Tongue (tissue), 3 donors: ENCODE measurements at places on chromosomes 2 and 18.

GRCh38 chr2:12547566-12548170 is 169.1 kb upstream of the TRIB2 start:
- DNase-seq, result no peak

GRCh38 chr2:27086090-27086723 is 365 bp upstream of the KHK start:
- peak; percentile 98 for DNase-seq

GRCh38 chr2:201999279-201999678 is 34.4 kb upstream of the FZD7 start:
- peak; percentile 86 for DNase-seq

DNA sequence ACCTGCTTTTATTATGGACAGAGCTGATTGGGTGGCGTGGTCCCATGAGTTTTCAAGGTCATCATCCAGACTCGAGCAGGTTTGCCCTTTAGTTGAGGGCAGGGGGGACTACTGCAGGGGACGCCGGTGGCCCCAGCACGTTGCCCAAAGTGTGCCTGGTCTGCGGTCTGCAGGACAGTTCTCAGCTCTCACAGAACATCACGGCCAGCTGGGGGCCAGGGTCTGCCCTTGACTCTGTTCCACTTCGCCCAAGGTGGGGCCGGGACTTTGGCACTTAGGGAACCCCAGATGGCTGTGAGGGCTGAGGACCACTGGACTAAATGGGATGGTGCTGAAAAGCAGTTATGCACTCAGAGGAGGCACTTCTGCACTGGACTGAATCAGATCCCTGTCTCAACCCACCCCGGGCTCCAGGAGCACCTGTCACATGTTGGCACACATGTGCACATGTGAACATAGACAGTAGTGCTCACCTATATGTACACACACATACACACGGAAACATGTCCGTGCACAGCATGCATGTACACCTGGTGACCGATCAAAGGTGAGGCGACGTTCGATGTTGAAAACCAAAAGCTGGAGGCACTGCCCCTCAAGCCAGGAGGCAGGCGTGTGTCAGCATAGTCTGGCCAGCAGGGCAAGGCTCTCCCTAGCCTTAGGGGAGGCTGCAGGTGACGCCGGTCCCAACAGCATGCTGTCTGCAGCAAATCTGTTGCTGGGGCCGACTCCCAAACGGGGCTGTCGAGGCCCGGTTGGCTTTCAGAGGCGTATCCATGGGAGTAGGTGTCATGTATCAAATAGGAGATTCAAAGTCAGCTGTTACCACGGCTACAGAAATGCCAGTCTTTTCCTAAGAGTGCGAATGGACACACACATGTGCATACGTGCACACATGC is 10.2 kb downstream of the ANO7 start:
- no peak for DNase-seq

GRCh38 chr2:37645362-37645761 is 26.1 kb downstream of the CDC42EP3 start:
- DNase-seq, result no peak

DNA sequence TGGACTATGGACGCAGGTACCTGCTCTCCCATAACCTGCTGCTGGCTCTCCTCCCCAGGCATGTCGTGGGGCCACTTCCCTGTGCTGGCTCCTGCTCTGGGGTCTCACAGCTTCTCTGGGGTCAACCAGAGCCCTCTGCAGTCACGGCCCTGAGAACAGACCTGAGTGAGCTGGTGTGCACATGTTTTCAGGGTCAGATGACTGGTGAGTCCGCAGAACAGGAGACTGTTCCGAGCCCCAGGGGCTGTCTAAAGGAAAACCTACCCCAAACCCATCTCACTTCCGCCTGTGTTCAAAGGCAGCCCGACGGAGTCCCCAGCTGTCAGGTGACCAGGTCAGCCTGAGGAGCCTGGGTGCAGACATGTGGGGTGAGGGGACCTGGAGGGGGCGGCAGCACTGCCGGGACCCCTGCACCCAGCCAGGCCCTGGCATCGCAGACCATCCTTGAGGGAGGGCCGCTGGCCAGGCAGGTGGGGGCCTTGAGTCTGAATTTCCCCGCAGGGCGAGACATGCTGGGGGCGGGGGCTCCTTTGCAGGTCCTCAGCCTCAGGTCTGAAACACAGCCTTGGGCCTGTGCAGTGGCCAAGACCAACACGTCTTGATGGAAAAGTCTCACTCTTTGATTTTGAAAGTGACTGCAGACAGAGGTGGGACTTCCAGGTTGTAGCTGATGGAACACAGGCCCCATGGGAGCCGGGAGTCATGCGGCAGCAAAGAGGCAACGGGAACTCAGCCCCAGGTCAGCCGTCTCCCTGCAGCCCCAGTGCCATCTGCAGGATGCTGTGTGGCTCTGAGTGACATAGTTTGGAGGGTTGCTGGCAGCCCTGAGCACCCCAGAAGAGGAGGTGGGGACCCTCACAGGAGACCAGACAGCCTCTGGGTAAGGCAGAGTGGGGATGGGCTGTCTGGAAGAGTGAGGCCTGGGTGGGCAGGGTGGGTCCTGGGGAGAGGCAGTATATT is 65.3 kb downstream of the TWIST2 start:
- DNase-seq, result no peak
